ENCODE measurements at places on chromosomes 13 and 19.

- DNase-seq = no peak
These were observed 71.9 kb downstream of the TRPC4 start for GRCh38 chr13:37797631-37798030.

DNA sequence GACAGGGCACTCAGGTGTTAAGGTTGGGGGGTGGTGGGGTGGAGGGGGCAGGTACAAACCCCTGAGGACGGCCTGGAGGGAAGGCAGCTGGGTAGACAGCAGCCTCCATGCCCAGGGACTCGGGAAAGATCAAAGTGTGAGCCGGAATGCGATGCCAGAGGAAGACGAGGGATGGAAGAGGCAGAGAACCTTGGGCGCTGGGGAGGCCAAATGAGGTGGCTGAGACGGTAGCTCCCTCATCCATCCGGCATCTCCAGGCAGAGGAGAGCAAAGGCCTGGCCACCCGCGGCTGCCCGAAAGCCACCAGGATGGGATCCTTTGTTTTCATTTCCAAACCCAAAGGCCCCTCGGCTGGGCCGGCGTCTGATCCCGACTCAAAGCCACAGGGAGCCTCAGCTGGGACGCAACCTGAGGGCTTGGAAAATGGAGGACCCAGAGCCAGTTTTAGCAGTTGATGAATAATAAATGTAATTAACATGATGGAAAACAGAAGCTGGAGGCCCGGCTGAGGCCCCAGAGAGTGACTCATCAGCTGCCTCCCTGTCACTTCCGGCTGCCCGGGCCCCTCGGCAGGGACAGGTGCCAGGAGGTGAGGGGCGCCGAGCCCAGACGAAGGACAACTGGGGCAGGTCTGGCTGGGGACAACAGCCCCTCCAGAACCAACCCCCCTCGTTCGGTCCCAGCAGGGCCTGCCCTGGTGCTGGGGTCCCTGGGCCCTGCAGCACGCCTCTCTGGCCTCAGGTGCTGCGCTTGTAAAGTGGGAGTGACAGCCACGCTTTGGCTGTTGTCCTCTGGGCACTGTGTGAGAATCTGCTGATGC, 61.6 kb downstream of the CEBPG start:
- DNase-seq = no peak

DNA sequence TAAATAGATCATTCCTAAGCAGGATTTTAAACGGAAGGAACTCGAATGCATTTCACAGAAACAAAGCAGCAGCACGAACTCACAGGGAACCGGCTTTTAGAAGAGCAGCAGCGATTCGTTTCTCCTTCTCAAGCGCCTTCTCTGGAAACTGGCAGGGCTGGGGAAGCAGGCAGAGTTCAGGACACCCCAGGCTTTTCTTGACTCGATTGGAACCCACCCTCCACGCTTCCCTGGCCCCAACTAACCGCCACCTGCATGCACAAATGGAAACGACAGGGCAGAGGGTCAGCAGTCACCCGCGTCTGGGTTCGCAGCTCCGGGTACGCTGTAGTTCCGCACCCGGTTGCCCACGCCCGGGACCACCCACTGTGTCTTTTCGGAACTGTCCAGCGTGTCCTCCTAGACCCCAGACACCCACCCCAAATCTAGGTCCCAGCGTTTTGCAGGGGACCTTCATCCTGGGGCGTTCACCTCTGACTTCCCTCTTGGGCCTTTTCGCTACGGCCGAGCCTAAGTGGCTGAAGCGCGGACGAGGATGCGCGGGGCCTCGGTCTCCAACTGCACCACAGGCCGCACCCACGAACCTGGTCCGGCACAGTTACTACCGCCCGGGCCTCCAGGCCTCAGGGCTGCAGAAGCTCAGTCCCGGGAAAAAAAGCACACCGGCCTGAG, 500 bp downstream of the ZFP30 start:
- DNase-seq = peak; percentile 18

DNA sequence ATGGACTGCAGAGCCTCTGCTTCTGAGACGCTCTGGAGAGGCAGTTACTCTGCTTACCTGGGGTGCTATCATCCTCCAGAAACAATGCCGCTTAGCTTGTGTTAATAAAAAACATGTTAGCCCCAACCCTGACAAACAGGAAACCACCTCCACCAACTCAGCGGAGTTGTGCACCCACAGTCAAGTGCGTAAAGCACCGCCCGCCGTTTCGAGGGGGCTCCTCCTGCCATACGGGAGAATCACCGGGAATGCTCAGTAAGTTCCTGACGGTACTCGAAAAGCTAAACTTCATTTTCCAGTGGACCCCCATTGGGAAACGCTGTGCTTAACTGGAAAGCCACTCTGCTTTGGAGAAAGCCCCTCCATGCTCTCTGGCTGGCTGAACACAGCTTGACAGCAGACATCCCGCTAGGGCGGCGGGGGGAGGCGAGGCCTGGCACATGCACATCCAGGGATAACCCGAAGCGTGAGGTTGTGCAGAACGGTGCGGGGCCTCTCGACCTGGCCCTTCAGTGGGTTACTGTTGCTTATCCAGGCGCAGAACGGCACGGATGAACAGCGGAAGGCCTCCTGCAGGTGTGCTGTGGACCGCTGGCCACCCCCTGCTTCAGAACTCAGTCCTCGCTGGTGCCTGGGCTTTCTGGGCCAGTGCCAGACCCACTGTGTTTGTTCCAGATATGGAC, 17.1 kb downstream of the GAS6 start:
- no peak for DNase-seq

GRCh38 chr19:18254546-18255503, 19.4 kb downstream of the IQCN start:
- peak; percentile 76 for DNase-seq

- DNase-seq = no peak
These were observed 26.4 kb upstream of the CD70 start for GRCh38 chr19:6617374-6617773.

GRCh38 chr13:109949397-109949796, 163.0 kb upstream of the IRS2 start:
- no peak for DNase-seq

- DNase-seq = no peak
These were observed 14.3 kb downstream of the PTH2 start for GRCh38 chr19:49408816-49409440.

- DNase-seq = no peak
These were observed 166.4 kb downstream of the EFNB2 start for GRCh38 chr13:106369091-106369490.

DNA sequence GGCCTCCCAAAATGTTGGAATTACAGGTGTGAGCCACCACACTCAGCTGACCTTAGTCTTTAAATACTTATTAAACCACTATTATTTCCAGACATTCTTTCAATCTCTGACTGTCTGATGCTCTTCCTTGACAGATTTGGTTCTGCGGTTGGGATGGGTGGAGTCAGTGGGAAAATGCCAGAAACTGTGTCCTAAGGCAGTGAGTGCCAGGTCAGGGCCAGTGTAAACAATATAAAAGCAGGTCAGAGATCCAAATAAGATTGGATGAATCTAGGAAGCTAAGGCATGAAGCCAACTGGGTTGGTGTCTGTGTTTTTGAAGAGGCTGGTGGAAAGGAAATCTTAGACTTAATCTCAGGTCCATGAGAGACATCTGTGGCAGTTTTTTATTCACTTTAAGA, 74.7 kb downstream of the KLF5 start:
- DNase-seq = peak; percentile 60

GRCh38 chr13:70249332-70250064, 141.2 kb upstream of the KLHL1 start:
- DNase-seq = no peak

DNA sequence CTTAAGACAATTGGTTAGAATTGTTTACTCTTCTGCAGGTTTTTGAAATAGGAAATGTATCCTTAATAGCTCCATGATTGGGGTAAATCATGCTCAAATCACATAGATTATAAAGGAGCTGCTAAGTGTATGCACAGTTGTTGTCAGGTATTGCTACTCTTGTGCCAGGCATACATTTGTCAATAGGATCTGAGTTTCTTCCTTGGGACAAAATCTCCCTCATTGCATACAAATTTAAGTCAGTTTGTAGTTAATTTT, 109.3 kb upstream of the MLNR start:
- no peak for DNase-seq

DNA sequence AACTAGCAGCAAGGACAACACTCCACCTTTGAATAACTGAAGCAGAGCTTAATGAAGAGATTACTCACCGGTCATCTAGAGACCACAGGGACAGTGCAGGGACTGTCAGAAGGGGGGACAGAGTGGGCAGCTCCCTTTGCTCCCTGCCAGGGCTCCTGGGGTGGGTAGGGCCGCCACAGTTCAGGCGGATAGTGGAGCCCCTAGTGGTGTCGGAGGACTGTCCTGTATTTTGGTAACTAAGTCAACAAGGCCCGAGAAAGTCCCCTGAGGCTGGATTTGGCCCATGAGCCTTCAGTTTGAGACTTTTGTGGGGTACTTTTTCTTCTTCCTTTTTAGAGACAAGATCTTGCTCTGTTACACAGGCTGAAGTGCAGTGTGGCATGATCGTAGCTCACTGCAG, 44.6 kb downstream of the GJA3 start:
- no peak for DNase-seq

DNA sequence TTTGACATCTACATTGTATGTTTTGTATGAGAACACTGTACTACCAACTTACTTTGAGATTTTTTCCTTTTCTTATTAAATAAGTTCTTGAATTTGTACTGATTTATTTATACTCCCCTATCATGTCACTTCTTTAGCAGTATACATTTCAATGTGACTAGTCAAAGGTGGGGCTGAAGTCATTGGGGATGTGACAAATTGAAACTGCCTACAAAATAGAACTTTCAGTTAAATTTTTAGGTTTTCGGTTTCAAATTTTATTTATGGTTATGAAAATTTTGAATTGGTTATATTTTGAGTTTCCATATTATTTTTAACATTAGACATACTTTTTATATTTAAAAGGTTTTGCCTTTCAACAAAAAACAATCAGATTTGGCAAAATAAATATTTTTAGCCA, 221.6 kb downstream of the NBEA start:
- DNase-seq = no peak

GRCh38 chr19:1168572-1169410, 5.3 kb downstream of the SBNO2 start:
- no peak for DNase-seq

DNA sequence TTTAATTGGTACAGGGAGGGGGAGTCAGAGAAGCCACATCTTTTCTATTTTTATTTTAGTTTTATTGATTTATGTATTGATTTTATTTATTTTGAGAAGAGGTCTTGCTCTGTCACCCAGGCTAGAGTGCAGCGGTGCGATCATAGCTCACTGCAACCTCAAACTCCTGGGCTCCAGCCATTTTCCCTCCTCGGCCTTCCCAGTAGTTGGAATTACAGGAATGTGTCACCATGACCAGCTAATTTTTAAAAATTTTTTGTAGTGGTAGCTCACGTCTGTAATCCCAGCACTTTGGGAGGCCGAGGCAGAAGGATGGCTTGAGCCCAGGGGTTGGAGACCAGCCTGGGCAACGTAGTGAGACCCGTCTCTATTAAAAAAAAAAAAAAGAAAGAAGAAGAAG, 4.1 kb downstream of the IL27RA start:
- DNase-seq = no peak

GRCh38 chr13:107516517-107516916, 698.8 kb downstream of the LIG4 start:
- DNase-seq = no peak

- no peak for DNase-seq
These were observed 226.4 kb downstream of the MTUS2 start for GRCh38 chr13:29046588-29046987.

- peak; percentile 50 for DNase-seq
These were observed 1.5 kb downstream of the GNA11 start for GRCh38 chr19:3095441-3096191.

DNA sequence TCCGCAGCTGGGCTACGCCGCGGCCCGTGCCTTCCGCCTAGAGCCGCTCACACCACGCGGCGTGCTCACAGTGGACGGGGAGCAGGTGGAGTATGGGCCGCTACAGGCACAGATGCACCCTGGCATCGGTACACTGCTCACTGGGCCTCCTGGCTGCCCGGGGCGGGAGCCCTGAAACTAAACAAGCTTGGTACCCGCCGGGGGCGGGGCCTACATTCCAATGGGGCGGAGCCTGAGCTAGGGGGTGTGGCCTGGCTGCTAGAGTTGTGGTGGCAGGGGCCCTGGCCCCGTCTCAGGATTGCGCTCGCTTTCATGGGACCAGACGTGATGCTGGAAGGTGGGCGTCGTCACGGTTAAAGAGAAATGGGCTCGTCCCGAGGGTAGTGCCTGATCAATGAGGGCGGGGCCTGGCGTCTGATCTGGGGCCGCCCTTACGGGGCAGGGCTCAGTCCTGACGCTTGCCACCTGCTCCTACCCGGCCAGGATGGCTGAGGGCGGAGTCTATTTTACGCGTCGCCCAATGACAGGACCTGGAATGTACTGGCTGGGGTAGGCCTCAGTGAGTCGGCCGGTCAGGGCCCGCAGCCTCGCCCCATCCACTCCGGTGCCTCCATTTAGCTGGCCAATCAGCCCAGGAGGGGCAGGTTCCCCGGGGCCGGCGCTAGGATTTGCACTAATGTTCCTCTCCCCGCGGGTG, 7.4 kb downstream of the DBP start:
- DNase-seq = peak; percentile 91

- no peak for DNase-seq
These were observed 902 bp upstream of the ZNF428 start for GRCh38 chr19:43620061-43621001.

DNA sequence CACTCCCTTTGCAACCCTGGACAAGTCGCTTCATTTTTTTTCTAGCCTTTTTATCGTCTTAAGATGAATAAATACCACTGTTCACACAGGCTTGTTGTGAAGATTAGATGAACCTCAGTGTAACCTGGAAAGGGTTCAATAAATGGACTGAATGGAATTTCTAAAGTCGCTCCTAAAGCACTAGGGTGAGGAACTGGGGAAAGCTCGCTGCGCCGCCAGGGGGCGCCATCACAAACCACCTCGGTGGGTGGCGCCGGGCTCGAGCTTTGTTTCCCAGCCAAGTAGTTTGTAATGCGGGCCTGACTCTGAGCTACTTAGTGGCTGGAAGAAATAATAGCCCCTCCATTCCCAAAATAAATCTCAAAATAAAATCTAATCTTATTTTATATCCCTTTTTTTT, 2.2 kb upstream of the CEACAM6 start:
- DNase-seq = peak; percentile 83

DNA sequence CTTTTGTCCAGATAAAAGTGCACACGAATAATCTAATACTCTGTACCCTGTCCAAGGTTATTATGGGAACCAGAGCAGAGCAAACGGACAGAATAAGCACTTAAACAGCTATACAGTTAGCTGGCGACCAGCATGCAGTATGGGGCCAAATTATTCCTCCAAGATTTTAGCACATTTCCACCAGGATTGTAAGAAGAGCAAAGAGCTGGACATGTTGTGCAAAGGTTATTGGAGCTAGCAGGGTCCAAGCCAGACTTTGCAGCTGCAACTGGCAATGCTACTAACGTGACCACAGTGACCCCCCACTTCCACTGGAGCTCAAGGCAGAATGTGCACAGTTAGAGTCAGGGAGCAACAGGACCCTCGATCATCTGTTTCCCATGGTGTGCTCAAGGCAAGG, 89.9 kb downstream of the COL4A1 start:
- no peak for DNase-seq

GRCh38 chr13:94610475-94610874, 8.8 kb downstream of the GPR180 start:
- DNase-seq = no peak

DNA sequence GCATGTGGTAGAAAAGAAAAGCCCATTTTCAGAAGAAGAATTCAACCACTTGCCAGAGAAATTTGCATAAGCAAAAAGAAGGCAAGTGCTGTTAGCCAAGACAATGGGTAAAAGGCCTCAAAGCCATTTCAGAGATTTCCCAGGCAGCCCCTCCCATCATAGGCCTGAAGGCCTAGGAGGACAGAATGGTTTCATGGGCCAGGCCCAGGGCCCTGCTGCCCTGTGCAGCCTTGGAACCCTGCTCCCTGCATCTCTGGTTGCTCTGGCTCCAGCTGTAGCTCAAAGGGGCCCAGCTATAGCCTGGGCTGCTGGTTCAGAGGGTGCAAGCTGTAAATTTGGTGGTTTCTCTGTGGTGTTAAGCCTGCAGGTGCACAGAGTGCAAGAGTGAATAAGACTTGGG, 212.8 kb downstream of the EFNB2 start:
- no peak for DNase-seq

Measured in transverse colon (tissue), 4 donors.